HFFc6 (cell line): ENCODE measurements at places on chromosomes 16 and 17.
A peak's percentile ranks its signal among the peaks of the same experiment; 100 is the strongest.

DNA sequence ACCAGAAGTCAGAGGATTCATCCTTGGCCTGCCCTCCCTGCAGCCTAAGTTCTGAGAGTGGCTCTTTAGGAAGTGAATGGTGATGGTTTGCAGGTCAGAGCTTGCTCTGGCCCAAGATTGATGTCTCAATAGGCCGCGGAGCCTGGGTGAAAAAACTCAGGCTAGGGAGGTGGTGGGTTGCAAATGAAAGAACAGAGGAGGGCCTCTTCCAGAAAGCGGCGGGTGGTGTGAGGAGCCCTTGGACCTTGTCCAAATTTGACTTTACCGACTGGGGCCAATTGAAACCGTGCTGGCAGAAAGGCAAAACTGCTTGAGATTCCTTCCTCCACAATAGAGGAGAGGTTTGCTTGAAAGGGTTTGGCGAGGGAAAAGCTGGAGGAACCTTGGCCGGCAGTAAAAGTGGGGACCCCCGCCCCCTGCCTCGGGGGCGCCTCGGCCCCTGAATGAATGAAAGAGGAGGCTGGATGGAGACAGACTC lies 331.3 kb downstream of the SEC14L1 start:
- DNase-seq: peak; percentile 36

GRCh38 chr17:48153691-48154358 lies 46.3 kb downstream of the SNX11 start:
- DNase-seq: no peak

- no peak for DNase-seq
Measured at GRCh38 chr16:28110479-28110878, 47.0 kb upstream of the GSG1L start.

DNA sequence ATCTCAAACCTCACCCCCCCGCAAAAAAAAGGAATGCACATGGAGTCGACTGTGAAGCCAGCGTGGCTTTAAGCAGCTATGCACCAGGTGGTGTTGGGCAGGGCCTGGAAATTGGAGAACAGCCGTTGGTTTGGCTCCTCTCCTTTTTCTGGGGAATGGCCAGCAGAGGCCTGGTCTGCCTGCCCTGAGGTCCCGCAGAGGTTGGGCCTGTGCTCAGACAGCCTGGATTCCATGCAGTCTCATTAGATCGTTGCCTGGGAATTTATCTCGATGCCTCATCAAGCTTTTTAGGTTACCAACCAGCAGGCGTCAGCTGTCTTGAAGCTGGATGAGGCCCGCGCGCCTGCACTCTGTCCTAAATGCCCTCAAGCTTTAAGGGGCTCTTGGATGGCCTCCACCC lies 9.8 kb downstream of the SLC12A3 start:
- DNase-seq: no peak

DNA sequence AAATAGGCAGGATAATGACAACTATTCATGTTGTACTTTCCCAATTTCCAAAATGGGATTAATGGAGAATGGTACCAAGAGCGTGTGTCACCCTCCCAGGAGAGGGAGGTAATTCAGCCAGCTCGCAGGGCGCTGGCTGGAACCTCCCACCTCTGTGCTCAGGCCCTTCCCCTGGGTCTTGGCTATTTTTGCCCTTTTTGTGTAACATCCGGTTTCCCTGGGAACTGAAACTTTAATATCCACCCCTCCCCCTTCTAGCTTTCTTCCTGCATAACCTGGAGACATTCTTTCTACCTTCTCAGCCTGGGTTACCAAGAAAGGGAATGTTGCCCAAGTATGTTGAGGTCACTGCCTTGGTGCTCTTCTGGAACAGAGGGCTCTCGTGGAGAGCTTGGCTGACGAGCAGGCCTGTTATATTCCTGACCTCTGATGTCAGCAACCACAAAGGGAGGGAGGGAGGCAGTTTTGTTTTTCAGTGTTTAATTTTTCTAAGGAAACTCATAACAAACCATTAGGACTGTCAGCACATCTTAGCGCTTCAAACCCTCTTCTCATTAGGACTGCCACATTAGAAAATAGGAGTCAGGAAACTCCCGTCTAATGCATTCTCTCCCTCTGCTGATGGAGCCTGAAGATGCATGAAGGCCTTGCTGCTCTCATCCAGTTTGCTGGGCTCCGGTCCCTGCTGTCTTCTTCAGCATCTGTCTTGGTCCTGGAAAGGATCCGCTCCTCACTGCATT lies 25.6 kb downstream of the ITGB3 start:
- DNase-seq: peak; percentile 96

DNA sequence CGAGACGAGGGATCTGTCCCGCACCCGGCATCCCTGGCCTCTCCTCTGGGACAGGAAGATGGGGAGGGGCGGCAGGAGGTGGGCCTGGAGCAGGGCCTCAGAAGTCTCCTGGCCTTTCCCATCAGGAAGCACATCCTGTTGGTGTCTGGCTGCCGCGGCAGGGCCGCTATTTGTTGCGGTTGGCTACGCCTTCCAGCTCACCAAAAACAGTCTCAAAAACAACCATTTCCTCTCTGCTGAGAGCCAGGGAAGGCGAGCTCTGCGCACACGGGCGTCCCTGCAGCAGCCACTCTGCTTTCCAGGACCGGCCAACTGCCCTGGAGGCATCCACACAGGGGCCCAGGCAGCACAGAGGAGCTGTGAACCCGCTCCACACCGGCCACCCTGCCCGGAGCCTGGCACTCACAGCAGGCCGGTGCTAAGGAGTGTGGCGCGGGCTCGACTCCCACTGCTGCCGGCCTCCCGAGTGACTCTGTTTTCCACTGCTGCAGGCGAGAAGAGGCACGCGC lies at the start of gene TMEM204:
TSS of gene TMEM204 (plus strand) at position 224 of the 509 bp plus-strand sequence. CDS start 610 bp downstream, outside the sequence.
- peak; percentile 70 for DNase-seq

GRCh38 chr17:2931876-2932275 lies 131.5 kb downstream of the OR1D5 start:
- DNase-seq: no peak

DNA sequence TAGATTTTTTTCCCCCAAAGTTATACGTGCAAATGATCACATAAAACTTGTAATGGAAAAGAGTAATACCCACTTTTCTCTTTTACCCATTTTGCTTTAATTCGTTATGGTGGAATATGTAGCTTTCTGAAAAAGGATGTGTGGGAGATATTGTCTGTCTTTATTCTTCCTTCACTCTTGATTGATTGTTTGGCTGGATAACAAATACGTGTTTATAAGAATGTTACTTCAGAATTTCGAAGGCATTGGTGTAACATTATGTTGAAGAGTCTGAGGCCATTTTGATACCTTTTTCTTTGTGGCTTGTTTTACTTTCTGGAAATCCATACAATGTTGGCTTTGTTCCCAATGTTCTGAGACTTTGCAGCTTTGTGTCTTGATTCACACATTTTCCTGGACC lies 71.4 kb downstream of the BCAS3 start:
- DNase-seq: no peak

DNA sequence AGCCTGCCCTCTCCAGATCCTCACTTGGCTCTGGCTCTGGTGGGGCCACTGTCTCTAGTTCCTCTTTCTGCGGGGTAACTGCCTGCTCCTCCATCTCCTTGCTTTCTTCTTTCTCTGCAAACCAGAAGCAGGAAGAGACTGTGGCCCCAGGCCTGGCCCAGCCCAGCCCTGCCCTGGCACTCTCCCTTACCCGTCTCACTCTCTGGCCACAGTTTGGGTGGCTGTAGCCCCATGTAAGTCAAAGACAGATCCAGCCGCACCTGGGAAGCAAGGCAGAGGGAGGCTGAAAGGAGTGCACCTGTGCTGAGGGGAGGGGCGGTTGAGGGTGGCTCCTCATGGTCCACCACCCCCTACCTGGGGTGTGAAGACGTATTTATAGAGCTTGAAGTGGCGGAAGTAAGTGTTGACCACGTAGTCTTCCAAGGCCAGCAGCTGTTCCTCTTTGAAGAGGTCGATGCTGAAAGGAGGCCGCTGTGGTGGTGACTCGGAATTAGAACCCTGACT lies 2.8 kb downstream of the CFAP119 start:
- no peak for DNase-seq

- DNase-seq: peak; percentile 62
Measured at GRCh38 chr16:65176603-65177002, 54.7 kb upstream of the CDH11 start.

DNA sequence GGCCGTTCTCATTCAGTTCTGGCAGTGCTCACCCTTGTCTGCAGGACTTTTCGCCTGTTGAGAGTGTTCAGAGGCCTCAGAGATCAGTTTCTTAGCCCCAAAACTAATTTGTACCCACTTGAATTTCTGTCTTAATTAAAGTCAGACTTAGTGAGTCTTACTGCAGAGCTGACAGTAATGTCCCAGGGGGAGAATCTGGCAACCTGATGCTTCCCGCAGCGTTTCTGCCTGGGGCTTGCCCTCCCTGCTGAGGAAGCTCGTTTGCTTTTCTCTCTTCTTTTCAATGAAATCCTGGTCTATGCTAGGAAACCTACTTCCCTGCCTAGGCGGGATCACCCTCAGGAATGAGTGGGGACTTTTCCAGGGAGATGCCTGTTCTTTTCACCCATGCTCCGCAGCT lies 25.3 kb downstream of the DBNDD1 start:
- DNase-seq: no peak

- no peak for DNase-seq
Measured at GRCh38 chr17:6085812-6086211, 15.6 kb downstream of the WSCD1 start.

GRCh38 chr16:50238868-50239301 lies 27.5 kb upstream of the ADCY7 start:
- no peak for DNase-seq

DNA sequence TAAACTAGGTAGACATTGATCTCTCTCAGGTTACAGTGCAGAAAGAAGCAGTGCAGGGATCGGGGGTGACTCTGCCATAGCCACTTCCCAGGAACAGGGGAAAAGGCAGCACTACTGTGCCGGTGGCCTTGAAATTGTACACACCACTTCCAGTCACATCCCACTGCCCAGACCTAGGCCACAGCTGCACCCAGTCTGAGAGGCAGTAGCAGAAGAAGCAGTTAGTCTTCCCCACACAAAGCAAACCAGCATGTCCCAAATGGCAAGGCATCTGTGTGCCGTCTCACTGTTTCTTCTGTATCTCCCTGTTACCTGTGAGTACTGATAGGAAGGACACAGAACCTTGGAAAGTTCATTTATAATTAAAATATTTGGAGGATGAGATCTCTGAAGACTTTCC lies 47.0 kb downstream of the TMC6 start:
- DNase-seq: no peak

- DNase-seq: no peak
Measured at GRCh38 chr17:66564992-66565465, 262.6 kb downstream of the PRKCA start.

GRCh38 chr16:59274141-59274540 lies 540.0 kb upstream of the GOT2 start:
- no peak for DNase-seq

DNA sequence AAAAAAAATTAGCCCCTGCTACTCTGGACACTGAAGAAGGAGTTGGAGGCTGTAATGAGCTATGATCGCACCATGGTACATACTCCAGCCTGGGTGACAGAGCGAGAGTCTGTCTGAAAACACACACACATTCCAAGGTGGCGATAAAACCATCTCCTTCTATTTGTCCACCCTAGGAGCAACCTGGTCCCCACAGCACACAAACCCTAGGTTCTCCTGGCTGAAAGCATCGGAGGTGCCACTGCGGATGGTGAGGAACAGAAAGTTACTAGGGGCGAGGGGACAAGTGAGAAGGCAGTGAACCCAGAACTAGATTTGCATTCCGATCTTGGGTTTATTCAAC lies 1.4 kb upstream of the ECI1 start:
- no peak for DNase-seq

DNA sequence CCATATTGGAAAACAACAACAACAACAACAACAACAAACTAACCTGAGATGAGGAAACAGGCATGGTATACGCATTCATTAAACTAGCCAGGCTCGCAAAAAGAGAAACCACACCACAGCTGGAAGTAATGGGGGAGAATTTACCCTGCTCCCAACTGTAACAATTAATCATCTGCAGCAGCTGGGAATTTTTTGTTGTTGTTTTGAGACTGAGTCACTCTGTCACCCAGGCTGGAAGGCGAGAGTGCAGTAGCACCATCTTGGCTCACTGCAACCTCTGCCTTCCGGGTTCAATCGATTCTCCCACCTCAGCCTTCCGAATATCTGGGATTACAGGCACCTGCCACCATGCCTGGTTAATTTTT lies 16.3 kb downstream of the PRPSAP1 start:
- DNase-seq: no peak

DNA sequence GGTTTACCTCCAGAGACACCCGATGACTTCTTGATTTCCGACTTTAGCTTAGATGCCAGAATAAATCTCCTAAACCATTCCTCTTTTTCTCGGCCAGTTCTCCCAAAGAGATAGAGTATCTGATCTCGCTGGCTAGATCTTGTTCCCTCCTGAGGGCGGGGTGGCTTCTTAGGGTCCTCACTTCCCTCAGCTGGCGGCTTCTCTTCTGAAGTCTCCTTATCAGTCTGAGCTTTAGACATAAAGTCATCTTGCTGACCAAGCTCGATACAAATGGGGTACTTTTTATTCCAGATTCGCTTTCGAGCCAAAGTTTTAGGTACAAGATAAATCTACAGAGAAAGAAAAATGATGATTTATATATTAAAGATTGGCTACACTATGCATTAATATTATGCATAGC lies 63.6 kb upstream of the ERN1 start:
- DNase-seq: no peak

DNA sequence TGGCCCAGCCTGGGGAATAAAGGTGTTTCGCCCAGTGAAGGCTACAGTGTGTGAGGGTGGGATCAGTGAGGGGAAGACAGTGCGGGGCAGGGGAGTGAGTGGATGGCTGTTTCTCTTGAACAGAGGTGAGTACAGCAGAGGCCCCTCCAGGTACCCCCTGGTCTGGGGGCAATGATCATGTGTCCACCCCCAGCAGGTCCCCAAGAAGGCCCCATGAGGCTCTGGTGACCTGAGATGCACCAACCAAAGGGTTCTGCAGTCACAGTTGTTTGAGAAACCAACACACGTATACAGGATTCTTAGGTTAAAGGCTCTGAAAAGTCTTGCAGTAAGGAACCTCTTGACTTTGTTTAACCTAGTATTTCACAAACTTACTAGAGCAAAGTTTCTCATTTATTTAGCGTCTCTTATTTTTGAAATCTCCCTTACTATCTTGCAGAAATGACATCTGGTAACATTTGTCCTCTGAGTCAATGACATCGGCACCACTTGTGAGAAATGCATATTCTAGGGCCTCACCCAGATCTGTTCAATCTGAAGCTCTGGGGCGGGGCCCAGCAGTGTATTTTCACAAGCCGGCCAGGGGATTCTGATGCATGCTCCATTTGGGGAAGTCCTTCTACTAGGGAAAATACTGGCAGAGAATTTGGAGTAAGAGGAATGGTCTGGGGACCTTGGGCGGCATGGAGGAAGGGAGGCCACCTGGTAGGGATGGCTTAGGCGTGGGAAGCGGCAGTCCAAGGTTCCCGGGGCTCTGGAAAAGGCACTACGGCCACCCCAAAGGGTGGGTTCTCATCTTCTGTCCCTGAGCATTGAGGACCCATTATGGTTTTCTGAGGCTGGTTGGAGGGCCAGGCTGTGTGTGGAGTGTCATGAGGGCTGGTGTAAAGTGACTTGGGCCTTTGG lies 217.3 kb downstream of the NTN1 start:
- DNase-seq: no peak
